DMS79 (cell line): ENCODE measurements at places on chromosomes 5 and 9.
A peak's percentile ranks its signal among the peaks of the same experiment; 100 is the strongest.

DNA sequence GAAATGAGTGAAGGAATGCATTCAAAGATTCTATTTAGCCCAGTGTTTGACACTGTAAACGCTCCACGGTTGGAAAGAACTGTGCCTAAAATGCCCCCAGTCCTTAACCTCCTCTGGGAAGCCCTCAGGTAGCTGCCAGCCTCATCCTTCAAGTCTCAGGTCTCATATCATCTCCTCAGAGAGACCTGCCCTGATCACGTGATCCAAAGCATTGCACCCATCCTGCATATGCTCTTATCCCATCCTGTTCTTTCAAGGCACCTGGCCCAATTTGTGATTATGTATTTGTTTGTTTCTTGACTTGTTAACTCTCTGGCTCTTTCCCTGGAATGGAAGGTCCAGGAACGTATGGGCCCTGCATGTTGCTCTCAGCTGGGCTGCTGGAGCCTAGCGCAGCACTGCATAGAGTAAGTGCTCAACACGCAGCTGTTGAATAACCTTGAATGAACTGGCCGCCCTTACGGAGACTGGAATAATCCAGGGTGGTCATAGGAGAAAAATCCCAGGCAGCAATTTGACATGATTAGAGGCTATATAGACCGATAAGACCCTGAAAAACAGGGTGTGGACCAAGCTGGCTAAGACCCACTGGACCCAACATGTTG is 8.7 kb downstream of the C1QTNF2 start:
- no peak for DNase-seq

GRCh38 chr5:74616236-74617146 is 24.0 kb downstream of the ENC1 start:
- no peak for DNase-seq

DNA sequence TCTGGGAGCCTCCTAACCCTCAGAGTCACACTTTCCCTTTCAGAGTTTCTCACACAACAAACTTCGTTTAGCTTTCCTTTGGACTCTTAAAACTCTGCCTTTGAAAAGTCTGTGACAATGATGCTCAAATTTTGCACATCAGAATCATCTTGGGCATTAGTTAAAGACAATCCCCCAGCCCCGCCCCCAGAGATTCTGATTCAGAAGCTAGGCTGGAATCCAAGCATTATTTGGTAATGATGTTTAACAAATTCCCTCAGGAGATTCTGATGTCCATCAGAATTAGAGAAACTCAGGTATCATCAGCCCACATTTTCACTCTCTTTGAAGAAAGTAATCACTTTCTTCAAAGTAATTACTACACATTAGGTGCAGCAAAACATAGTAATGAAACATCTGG is 9.6 kb upstream of the PLPP1 start:
- no peak for DNase-seq

DNA sequence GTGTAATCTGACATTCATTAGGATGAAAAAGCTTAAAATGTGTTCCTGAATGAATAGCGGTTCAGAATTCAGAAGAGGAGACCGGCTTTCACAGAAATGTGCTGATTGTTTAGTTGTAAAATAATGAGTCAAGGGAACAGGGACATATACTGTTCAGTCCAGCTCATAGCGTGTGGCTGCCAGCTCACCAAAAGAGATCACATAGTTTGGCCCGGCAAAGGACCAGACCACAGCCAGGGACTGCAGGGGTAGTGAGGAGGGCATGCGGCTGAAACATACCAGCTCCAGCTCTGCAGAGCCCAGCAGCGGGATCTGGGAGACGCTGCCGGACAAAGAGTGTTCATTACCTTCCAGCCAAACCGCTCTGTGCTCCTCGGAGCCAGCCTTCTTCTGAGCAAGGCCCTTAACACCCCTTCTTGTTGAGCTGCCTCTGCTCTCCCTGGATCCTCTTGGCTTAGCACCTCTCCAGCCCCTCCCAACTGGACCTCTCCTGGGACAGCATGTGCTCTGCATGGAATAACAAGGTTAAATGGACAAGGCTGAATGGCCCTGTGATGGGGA is 116.8 kb upstream of the CNTLN start:
- DNase-seq: no peak

DNA sequence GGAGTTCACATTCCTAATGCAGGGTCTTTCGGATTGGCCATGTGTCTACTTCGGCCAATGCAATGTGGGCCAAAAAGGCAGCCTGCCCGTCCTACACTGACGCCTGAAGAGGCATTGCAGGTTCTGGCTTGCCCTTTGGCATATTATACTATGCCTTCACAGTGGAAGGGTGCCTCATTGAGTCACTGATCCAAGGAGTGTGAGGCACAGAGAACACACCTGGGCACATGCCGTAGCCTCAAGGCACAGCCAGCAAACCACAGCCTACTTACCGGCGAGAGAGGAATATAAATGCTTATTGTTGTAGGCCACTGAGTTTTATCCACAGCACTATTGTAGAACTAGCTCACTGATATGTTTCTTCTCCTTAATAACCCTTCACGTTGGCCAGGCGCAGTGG is 409.6 kb downstream of the GADD45G start:
- peak; percentile 51 for DNase-seq

DNA sequence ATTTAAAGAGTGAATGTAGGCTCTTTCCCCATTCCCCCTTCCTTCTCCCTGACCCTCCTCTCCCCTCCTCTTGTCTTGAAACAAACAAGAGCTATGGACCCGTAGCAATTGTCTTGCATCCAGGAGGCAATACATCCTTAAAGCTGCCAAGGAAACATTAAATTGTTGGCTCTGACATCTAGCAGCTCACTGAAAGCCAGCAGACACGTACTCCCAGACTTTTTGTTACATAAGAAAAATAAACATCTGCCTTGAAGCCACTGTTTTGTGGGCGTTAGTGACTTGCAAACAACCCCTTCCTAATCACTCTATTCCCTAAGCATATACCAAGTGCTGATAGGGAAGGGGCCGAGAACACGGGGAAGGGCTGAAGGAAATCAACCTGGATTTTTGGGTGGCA is 8.6 kb downstream of the SLC45A2 start:
- DNase-seq: no peak

- peak; percentile 43 for DNase-seq
These were observed 120.9 kb downstream of the PIP5K1B start for GRCh38 chr9:68825762-68826472.

DNA sequence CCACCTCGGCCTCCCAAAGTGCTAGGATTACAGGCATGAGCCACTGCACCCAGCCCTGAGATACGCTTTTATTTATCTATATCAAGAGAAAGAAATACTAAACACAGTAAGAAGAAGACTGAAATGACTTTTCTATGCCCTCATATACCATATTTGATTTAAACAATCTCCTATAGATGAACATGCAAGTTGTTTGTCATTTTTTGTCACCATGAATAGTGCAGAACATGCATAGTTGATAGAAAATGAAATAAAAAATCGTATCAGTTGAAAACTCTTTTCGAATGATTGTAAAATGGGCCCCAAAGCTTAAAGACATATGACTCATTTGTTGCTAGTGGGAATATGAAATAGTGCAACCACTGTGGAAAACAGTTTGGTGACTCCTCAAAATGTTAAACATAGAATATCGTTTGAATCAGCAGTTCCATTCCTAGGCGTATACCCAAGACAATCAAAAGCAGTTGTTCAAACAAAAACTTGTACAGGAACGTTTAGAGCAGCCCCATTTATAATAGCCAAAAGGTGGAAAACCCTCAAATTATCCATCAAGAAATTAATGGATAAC is 61.4 kb upstream of the ANKH start:
- no peak for DNase-seq

DNA sequence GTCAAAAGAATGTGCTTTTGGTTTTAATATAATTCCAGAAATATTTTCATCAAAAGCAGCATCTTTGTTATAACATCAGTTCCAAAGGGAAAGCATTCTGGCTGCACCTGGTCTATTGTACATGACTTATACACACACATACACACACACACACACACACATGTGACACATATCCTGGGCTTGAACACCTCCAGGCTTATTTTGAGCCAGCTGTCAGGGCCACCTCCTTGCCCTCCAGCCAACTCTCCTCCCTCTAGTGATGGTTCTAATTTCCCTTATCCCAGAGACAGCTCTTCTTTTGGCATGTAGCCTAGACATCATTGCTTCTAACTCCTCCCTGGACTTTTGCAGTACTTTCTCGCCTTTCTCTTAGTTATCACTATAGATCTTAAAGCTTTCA is 115.0 kb downstream of the PIK3R1 start:
- no peak for DNase-seq

- no peak for DNase-seq
These were observed 124.9 kb upstream of the C6 start for GRCh38 chr5:41338136-41338675.

DNA sequence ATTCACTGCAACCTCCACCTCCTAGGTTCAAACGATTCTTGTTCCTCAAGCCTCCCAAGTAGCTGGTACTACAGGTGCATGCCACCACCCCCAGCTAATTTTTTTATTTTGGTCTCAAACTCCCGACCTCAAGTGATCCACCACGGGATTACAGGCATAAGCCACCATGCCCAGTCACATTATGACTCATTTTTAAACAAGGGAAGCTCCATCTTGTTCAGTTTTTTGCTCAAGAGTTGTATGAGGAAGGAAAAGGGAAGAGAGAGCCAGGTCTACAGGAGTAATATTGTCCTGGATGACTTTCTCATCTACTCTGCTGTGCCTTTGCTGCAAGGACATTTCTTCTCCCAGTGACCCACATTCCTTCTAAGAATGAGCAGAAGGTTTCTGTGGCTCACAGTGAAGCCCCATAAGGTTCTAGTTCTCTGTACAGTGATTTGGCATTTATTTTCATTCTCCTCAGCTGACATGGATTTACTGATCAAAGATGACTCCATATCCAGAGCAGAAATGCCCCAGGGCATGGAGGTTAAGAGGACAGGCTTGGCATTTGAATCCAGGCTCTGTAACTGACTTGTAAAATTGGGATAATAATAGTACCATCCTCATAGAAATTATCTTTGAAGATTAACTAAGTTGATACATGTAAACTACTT is 153.5 kb downstream of the CDH6 start:
- no peak for DNase-seq

GRCh38 chr9:75083188-75083970 is 4.6 kb downstream of the NMRK1 start:
- DNase-seq: no peak

DNA sequence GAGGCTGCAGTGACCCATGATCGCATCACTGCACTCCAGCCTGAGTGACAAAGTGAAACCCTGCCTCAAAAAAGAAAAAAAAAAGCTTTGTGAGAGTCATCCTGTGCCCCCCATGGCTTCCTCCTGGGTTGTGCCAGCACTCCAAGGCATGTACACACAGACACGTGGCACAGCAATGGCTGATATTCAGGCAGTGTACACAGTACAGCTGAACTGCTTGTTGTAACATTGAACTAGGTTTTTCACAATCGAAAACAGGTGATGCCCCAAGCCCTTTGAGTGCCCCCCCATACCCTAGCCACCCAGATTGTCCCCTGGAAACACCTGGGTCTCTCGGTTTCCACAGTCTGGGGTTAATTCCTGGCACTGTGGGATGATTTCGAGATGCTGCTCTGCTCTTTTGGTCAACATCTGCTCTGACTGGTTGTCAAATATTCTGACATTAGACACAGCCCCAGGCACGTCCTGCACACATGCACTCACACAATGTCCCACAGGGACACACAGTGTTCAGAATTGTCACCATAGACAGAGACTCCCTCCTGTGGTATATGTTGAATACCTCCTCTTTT is 9.2 kb downstream of the SPINK4 start:
- no peak for DNase-seq

- peak; percentile 82 for DNase-seq
These were observed 28.0 kb downstream of the TLE1 start for GRCh38 chr9:81661339-81661738.

- DNase-seq: no peak
These were observed 36.2 kb upstream of the SMARCA2 start for GRCh38 chr9:1978941-1979340.

DNA sequence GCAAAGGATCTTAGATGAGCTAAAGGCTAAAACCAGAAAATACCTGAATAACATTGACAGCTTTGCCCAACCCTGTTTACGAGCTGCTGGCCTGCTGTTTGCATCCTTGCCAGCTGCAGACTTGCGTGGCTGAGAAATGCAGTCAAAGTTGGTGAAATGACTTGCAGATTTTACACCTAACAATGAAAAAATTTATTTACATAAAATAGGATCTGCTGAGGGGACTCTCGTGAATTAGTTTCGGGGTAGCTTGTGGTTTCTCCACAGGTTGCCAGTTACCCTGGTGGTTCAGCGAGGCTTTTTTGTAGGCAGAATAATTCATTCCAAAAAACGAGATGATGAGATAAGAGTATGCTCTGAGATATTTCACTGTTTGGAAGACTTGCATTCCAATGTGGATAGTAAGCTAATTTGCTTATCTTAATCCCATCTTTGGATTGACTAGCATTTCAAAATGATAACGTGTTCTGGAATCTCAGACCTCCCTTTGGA is 65.7 kb upstream of the FANCC start:
- no peak for DNase-seq

DNA sequence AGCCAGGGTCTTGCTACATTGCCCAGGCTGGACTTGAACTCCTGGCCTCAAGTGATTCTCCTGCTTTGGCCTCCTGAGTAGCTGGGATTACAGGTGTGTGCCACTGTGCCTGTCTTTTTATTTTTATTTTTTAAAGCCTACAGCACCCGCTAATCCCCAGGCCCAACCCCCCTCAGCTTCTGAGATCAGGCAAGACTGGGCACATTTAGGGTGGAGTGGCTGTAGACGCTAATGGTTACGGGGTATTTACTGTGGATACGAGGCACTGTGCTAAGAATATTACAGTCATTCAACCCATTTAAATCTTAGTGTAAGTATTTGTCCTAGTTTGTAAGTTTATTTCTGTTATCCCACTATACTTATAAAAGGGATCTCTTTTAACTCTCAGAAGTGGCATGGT is 175.2 kb downstream of the FANCC start:
- DNase-seq: no peak

DNA sequence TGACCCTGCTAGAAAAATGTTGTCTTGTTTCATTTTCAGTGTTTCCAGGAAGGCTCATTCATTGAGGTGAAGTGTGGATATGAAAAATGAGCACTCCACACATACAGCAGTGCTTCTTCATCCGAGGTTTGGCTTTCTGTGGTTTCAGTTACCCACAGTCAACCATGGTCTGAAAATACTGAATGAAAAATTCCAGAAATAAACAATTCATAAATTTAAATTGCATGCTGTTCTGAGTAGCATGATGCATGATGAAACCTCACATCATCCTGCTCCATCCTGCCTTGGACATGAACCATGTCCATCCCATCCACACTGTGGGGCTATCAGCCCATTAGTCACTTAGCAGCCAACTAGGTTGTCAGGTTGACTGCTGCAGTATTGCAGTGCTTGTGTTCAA is 10.4 kb upstream of the SLC45A2 start:
- no peak for DNase-seq

DNA sequence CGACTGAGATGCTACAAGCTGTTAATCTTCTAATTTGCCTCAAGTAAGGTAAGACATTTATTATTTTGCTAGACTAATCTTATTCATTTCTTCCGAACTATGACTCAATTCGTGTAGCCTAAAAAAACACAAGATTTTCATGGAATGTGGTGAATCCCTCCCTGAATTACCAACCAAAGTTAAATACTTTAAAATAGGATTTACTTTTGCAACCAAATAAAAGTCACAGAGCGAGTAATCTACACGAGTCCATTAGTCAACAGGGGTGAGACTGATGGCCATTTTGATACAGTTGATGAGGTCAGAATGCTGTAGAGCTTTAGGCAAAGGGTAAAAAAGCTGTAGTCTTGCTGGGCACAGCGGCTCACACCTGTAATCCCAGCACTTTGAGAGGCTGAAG is 13.1 kb upstream of the BNC2 start:
- DNase-seq: no peak
